ENCODE measurements at places on chromosomes 2 and 18.

DNA sequence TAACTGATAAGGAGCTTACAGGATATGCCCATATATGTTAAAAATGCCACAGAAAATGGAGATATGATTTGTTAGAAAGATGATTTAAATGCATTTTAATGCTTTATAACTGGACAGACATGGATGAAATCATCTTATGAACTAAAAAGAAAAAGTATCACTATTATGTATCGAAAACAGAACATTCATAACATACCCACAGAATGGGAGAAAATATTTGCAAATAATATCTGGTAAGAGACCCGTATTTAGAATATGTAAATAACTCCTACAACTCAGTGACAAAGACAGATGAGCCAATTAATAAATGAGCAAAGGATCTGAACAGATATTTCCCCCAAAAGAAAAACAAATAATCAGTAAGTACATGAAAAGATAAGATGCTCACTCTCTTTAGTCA, 24.3 kb upstream of the MGAT5 start:
- no peaks in the 10 kb centered on the region for H3K27me3 ChIP-seq
- H3K4me3 ChIP-seq = no peak overlapping the region
- DNase-seq = no peak

DNA sequence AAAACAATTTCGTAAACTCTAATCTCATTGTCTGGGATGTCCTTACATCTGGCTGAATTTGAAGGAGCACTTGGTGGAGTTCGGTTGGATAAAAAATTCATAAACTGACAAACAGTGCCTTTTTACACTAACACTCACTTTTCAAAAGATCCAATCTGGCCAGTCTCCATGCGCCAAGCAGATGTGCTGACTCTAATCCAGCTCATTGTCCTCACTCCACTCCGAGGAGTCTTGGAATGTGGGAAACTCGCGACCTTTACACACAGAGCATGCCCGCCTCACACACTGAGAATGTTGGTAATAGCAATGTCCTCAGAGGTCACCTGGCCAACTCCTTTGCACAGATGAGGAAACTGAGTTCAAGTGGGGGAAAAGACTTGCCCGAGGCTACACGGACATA, 66.8 kb downstream of the XDH start:
- no peaks in the 10 kb centered on the region for H3K4me1 ChIP-seq
- H3K36me3 ChIP-seq = no peaks in the 10 kb centered on the region
- H3K27me3 ChIP-seq = peaks cover 14% of the 10 kb centered on the region

DNA sequence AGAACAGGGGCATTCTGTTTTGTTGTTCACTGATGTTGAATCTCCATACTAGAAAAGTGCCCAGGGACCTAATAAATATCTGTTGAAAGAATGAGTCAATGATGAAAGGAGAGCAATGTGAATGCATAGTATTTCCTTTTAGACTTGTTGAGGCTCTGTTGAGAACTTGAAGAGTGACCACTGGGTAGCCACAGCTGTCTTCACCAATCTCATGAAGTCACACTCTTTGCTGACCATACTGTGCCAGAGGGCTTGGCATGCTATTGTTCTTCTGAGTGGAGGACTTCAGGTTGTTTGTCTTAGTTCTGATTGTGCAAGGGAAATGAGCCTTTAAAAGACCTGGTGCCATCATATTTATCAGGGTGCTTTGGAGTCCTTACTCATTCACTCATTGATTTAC, 41.6 kb upstream of the NT5C1B start:
- H3K27me3 ChIP-seq = peaks cover 3% of the 10 kb centered on the region
- no peak for DNase-seq
- H3K27ac ChIP-seq = no peak overlapping the region
- no peak overlapping the region for H3K4me3 ChIP-seq
- H3K36me3 ChIP-seq = no peaks in the 10 kb centered on the region
- no peaks in the 10 kb centered on the region for H3K4me1 ChIP-seq

DNA sequence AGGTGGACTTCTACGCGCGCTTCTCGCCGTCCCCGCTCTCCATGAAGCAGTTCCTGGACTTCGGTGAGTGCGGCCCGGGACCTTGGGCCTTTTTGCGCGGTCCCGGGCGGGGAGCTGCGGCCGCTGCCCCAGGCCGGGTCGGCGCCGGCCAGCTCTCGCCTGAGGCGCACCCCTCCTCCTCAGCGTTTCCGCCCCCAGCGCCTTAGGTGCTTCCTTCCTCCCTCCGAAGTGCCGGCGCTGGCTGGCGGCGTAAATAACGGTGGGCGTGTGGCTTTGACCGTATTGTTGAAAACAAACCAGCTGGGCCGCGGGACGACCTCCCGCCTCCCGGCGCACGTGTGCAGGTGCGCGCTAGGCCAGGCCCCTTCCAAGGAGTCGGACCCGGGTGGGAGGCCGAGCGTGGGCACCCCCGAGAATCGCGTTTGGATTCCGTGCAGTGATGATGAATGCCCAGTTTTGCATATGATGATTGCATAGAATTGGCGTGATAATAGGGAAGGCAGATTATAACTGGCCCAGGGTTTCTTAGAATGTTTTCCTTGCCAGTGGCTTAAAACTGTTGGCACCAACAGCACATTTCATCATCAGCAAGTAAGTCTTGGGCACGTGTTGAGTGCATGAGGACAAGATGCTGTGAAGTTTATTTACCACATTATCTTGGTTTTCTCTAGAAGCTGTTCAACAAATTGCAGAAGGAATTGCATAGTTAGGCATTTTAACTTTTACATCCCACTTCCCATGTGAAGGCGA, 569 bp downstream of the PDK1 start:
- peak; percentile 70 for DNase-seq
- H3K36me3 ChIP-seq = no peaks in the 10 kb centered on the region
- peak overlapping the region; percentile 84 for H3K27ac ChIP-seq

DNA sequence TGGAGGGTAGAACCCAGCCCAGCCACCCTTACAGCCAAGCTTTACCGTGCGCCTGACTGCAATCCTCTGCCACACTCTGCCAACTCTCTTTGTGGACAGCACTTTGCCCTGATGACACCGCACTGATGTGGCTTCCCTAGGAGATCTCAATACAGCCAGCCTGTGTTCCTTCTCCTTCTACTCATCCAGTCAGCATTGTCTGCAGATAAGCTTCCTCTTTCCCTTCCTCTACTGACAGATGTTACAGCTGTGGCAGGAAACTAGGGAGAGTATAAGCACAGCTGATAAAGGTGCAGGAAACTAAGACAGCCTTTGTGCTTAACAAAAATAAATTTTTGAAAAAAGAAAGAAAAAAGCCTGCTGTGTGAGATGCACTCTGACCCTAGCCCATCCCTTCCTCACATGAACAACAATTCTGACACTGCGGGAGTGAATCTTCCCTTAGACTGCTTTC, 25.0 kb downstream of the CEP68 start:
- H3K27me3 ChIP-seq = no peaks in the 10 kb centered on the region
- peaks cover 41% of the 10 kb centered on the region for H3K36me3 ChIP-seq
- no peak for DNase-seq
- H3K27ac ChIP-seq = no peak overlapping the region

GRCh38 chr2:60825666-60826065, 55.7 kb upstream of the REL start:
- DNase-seq = no peak
- H3K4me3 ChIP-seq = no peak overlapping the region
- no peaks in the 10 kb centered on the region for H3K4me1 ChIP-seq
- H3K27me3 ChIP-seq = no peaks in the 10 kb centered on the region

GRCh38 chr2:62688771-62689170, 16.7 kb upstream of the EHBP1 start:
- DNase-seq = no peak
- peaks cover 43% of the 10 kb centered on the region for H3K27me3 ChIP-seq
- H3K27ac ChIP-seq = no peak overlapping the region
- H3K36me3 ChIP-seq = no peaks in the 10 kb centered on the region
- H3K4me1 ChIP-seq = no peaks in the 10 kb centered on the region

- H3K27ac ChIP-seq = no peak overlapping the region
- H3K27me3 ChIP-seq = no peaks in the 10 kb centered on the region
- no peak overlapping the region for H3K4me3 ChIP-seq
- peaks cover 99% of the 10 kb centered on the region for H3K36me3 ChIP-seq
Measured at GRCh38 chr2:241254904-241255351, 60.5 kb downstream of the HDLBP start.

DNA sequence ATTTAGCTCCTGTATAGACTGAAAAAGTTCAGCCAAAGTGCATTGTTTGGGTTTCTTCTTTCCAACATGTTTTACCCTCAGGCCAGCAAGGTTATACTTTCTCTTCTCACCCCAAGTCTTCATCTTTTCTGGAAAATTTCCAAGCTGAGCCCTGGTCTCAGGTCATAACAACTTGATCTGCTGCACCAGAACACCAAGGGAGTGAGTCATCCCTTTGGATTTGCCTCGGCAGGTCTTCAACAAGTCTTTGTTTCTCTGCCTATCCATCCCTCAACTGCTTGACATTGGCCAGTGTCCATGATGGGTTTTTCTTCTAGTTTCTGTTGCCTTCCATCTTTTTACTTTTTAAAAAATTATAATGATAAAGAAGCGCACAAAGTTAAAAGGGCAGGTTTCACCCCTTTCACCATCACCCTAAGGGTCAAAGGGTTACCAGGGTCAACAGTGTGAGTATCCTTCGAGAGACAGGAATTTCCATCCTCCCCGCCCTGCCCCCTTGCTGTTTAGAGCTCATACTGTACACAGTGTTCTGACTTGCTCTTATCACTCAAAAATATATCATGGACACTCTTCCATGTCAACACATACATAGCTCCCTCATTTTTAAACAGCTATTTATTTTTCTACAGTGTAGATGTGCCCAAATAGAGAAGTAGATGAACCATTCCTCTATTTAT, 5.7 kb upstream of the SPATS2L start:
- no peak overlapping the region for H3K4me3 ChIP-seq
- H3K27me3 ChIP-seq = no peaks in the 10 kb centered on the region
- H3K27ac ChIP-seq = no peak overlapping the region
- H3K4me1 ChIP-seq = peaks cover 1% of the 10 kb centered on the region

- DNase-seq = no peak
- no peak overlapping the region for H3K4me3 ChIP-seq
- peaks cover 25% of the 10 kb centered on the region for H3K27me3 ChIP-seq
- H3K36me3 ChIP-seq = no peaks in the 10 kb centered on the region
Measured at GRCh38 chr18:33585431-33585775, 7.4 kb downstream of the ASXL3 start.

DNA sequence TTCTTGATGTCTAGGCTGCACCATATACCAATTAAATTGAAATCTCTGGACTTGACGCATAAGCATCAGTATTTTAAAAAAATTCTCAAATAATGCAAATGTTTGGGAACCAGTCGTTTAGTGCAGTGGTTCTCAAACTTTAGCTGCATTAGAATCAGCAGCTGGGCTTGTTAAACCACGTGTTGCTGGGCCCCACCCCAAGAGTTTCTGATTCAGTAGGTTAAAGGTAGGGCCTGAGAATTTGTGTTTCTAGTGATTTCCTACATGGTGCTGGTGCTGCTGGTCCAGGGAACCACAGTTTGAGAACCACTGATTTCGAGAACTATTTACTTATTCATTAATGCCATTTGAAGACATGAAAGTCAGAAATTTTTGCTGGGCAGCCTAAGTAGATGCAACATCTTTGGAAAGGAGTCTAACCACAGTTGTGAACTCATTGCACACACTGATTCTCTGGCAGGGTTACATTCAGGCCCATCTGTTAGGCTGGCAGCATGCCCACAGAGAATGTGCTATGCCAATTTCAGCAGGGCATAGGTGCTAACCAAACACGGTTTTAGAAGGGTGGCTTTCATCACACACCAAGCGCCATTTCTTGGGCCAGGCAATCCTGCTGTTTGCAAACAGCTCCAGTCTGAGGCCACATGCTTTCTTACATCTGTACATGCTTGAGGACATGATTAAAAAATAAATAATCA, 26.4 kb upstream of the ATP5MC3 start:
- no peaks in the 10 kb centered on the region for H3K36me3 ChIP-seq
- no peak for DNase-seq
- H3K4me1 ChIP-seq = no peaks in the 10 kb centered on the region
- H3K27ac ChIP-seq = no peak overlapping the region
- H3K27me3 ChIP-seq = peaks cover 14% of the 10 kb centered on the region
- H3K4me3 ChIP-seq = no peak overlapping the region

DNA sequence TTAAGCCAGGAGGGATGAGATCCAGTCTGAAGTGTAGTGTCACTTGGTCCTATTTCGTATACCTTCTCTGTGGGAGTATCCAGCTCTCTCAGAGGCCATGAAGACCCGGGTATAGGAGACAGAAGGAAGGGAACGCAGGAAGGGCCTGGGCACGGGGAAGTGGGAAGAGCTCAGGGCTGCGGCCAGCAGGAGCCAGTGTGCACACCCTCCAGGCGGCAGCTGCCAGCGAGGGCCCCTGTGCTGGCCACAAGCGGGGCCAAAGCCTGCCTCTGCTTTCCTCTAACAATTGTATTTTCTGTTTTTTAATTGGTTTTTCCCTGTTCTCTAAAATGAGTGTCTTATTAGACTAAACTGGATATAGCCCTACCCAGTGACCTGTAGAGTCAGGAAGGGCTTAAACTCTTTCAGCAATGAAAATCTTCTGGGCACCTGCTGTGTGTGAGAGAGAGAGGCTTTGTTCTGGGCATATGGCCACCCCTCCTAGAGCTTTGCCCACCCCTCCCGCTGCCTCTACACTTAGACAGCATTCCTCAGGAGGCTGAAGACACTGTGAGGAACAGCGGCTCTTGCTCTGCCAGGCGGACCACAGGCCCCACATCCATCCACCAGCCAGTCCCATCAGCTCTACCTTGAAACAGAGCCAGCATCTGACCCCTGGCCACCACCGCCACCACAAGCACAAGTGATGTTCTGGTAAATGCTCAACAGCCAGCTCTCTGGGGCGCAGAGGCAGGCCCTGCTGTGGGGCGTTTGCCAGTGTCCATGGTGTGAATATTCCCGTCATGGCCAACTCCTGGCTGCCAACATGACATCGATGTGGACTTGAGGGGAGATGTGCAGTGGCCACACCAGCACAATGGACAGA, 9.5 kb downstream of the GPR17 start:
- no peaks in the 10 kb centered on the region for H3K27me3 ChIP-seq
- no peak overlapping the region for H3K27ac ChIP-seq
- no peak for DNase-seq
- H3K4me3 ChIP-seq = no peak overlapping the region

- no peak for DNase-seq
- no peak overlapping the region for H3K27ac ChIP-seq
- H3K27me3 ChIP-seq = no peaks in the 10 kb centered on the region
- no peaks in the 10 kb centered on the region for H3K36me3 ChIP-seq
- no peak overlapping the region for H3K4me3 ChIP-seq
Measured at GRCh38 chr18:59927246-59927825, 27.5 kb downstream of the PMAIP1 start.

DNA sequence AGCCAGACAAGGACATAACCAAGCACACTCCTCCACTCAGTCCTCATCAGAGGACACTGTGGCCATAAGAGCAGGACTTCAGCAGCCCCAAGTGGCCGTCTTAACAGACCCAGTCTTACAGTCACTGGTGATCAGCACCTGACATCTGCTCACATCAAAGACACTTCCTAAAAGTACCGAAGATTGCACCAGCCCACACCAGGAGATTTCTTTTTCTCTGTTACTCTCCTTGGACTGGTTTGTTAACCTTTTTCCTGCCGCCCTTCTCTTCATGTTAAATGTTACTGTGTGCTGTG, 44.1 kb downstream of the MRPS5 start:
- peak overlapping the region; percentile 58 for H3K4me3 ChIP-seq
- DNase-seq = no peak
- H3K36me3 ChIP-seq = no peaks in the 10 kb centered on the region
- H3K27ac ChIP-seq = no peak overlapping the region
